ENCODE measurements at places on chromosomes 1 and 21.

DNA sequence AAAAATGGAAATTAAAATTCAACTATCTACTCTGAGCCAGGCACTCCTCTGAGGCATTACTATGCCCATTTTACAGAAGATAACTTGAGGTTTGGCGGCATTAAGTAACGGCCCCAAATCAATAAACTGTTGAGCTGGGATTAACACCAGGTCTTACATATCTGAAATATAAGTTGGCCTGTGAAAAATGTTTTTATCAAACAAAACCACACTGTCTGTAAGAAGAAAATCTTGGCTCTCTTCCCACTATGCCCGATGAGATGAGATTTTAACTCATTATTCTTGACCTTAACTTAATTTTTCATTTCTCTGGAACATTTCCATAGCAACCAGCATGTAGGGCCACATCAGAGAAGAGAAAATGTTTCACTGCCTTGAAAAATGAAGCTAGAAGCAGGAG is 21.8 kb downstream of the RC3H1 start:
- DNase-seq = no peak

DNA sequence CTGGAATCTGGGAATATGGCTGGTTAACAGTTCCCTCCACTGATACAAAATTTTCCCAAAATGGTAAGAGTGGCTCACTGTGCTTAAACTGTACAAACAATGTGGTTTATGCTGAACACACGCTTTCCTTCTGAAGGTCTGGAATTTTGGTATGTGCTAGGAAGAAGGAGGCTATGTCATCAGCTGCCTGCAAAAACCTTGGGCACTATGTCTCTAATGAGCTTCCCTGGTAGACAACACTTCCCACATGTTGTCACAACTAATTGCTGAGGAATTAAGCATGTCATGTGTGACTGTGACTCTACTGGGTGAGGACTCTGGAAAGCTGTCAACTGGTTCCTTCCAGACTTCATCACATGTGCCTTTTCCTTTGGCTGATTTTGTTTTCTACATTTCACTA is 29.2 kb downstream of the IPP start:
- no peak for DNase-seq

- no peak for DNase-seq
Measured at GRCh38 chr1:174786760-174787159, 213.0 kb upstream of the CACYBP start.

DNA sequence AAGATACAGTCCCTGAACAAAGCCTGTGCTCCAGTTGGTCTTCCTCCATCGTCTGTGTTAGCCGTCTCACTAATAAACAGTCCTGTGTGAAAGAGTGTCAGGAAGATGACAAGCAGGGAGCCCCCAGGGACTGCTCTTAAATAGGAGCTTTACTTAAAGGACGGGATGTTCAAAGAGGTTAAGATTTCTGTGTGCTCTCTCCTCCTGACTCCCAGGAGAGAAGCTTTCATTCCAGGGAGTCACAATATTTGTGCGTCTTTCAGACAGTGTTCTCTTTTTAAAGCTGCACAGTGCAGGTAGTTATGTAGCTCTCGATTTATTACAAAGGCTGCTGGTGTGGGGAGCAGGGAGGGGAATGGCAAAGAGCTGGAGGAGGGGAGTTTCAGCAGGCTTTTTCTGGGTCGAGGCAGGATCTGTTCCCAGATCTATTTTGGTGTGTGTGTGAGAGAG is 43.5 kb downstream of the STYXL2 start:
- no peak for DNase-seq

- DNase-seq = no peak
Measured at GRCh38 chr1:69081668-69082067, 486.1 kb upstream of the LRRC7 start.

All from Daoy (cell line).